IMR-90 (cell line): ENCODE measurements at places on chromosomes 6 and 20. TPM values are rescaled to one million over a fixed set of nuclear protein-coding genes. Genes with fewer than 3 reads are reported as not detected.
A peak's percentile ranks its signal among the peaks of the same experiment; 100 is the strongest.

ANKRD6 gene
- 0.12 and 0.44 TPM in 2 replicates for polyA plus RNA-seq

CST5 gene
- not detected in 2 replicates for polyA plus RNA-seq

GRCh38 chr20:34522969-34523871 is 7.0 kb downstream of the DYNLRB1 start:
- peak overlapping the region; percentile 86 for H3K27ac ChIP-seq
- no peak overlapping the region for H3K4me3 ChIP-seq
- no peaks in the 10 kb centered on the region for H3K27me3 ChIP-seq
- H3K36me3 ChIP-seq, result peaks cover 18% of the 10 kb centered on the region
- DNase-seq, result peak; percentile 81

KCNS1 gene
- polyA plus RNA-seq, result 0.46 and 0.62 TPM in 2 replicates

GRCh38 chr6:140051521-140052512 is 677.4 kb upstream of the CITED2 start:
- H3K27ac ChIP-seq, result peak overlapping the region; percentile 87
- peaks cover 12% of the 10 kb centered on the region for H3K4me1 ChIP-seq
- H3K27me3 ChIP-seq, result no peaks in the 10 kb centered on the region
- DNase-seq, result peak; percentile 98
- no peak overlapping the region for H3K4me3 ChIP-seq

- H3K27ac ChIP-seq, result no peak overlapping the region
- H3K4me1 ChIP-seq, result peaks cover 15% of the 10 kb centered on the region
- no peaks in the 10 kb centered on the region for H3K27me3 ChIP-seq
- peaks cover 40% of the 10 kb centered on the region for H3K36me3 ChIP-seq
- no peak for DNase-seq
- H3K4me3 ChIP-seq, result no peak overlapping the region
These were observed 40.3 kb downstream of the MTHFD1L start for GRCh38 chr6:150905769-150906168.

GRCh38 chr20:32189123-32189410 is 18.5 kb downstream of the PLAGL2 start:
- no peak overlapping the region for H3K4me3 ChIP-seq
- H3K27me3 ChIP-seq, result no peaks in the 10 kb centered on the region
- H3K27ac ChIP-seq, result no peak overlapping the region
- no peak for DNase-seq

PPP1R3G gene
- polyA plus RNA-seq, result 0.09 and 0.10 TPM in 2 replicates

IL17A gene
- not detected in 2 replicates for polyA plus RNA-seq

GRCh38 chr20:63130658-63131577 is 85.0 kb downstream of the YTHDF1 start:
- peaks cover 29% of the 10 kb centered on the region for H3K27me3 ChIP-seq
- DNase-seq, result no peak
- H3K36me3 ChIP-seq, result no peaks in the 10 kb centered on the region
- H3K4me3 ChIP-seq, result no peak overlapping the region

- no peak overlapping the region for H3K4me3 ChIP-seq
- no peak for DNase-seq
- no peak overlapping the region for H3K27ac ChIP-seq
- no peaks in the 10 kb centered on the region for H3K27me3 ChIP-seq
- H3K4me1 ChIP-seq, result no peaks in the 10 kb centered on the region
These were observed 50.8 kb upstream of the SPTLC3 start for GRCh38 chr20:12957968-12958367.

TTK gene
- polyA plus RNA-seq, result 7.2 and 7.5 TPM in 2 replicates

NRN1 gene
- not detected in 2 replicates for polyA plus RNA-seq

GRCh38 chr6:34295721-34296120 is 46.9 kb upstream of the SMIM29 start:
- H3K4me1 ChIP-seq, result peaks cover 2% of the 10 kb centered on the region; the same call in 1 of the 2 replicates
- H3K36me3 ChIP-seq, result peaks cover 16% of the 10 kb centered on the region
- peak; percentile 69 for DNase-seq
- no peak overlapping the region for H3K4me3 ChIP-seq

DNA sequence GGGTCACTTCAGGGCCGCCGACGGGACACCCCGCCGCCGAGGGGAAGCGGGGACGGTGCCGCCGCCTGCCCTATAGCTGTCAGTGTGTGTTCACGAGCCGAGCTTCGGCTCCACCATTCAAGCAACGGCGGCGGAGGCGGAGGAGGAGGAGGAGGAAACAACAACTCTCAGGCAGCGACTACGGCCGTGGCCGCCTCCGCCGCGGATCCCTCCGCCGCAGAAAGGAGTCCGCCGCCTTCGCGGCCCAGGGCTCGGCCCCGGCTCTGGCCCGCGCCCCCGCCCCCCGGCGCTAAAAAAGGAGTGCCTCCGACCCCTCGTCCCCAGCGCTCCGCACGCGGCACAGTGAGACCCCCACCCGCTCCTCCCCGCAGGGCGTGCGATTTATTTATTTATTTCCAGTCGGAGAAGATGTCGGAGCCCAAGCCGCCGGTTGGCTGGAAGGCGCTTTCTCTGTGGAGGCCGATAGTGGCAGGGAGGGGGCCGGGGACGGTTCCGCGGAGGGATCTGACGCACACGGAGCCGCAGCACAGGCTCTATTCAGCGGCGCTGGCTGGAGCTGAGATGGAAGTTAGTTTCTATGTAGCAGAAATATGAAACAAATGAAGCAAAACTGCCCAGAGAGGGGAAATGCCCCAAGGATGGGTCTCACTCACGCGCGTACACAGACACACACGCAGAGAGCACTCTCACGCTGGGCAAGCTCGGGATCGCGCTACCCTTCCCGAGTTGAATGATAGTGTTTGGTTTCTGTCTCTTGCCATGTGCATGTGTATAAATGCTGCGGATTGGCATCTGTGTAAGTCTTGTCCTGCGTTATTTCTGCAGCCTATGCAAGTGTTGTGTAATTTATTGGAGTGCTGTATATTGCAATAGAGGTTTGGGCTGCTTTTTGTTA is at the start of gene PHIP:
PHIP (minus strand) TSS at position 180 of the 895 bp plus-strand sequence. CDS start 186 bp downstream, outside the sequence.
- no peaks in the 10 kb centered on the region for H3K4me1 ChIP-seq
- H3K27ac ChIP-seq, result peak within 1 kb of the TSS; percentile 95
- H3K27me3 ChIP-seq, result no peaks in the 10 kb centered on the region
- peak within 1 kb of the TSS; percentile 75 for H3K4me3 ChIP-seq

DNA sequence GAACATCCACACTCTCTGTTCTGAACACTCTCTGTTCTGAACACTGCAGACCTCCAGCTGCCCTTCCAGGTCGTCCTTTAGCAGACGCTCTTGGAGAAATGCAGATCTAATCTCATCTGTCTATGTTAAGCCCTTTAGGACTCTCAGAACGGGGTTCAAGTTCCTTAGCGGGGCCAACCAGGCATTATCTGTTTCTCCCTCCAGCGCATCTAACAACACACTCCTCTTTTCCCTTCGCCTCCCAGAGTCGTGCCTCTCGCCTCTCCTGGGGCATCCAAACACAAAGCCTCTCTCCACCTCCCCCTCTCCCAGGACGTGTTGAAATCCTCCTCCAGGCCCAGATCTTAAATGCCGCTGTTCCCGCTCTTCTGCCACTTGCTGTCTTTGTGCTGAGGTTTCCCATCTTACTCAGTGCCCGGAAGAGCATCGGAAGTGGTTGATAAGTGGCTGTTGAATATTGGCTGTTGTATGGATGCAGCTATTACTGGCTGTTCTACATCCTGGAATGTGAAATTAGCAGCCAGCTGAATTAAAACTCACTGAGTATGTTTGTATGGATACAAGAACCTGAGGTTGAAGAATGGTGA is 108.4 kb upstream of the GGTLC1 start:
- no peaks in the 10 kb centered on the region for H3K36me3 ChIP-seq
- no peak for DNase-seq
- no peaks in the 10 kb centered on the region for H3K4me1 ChIP-seq

DNA sequence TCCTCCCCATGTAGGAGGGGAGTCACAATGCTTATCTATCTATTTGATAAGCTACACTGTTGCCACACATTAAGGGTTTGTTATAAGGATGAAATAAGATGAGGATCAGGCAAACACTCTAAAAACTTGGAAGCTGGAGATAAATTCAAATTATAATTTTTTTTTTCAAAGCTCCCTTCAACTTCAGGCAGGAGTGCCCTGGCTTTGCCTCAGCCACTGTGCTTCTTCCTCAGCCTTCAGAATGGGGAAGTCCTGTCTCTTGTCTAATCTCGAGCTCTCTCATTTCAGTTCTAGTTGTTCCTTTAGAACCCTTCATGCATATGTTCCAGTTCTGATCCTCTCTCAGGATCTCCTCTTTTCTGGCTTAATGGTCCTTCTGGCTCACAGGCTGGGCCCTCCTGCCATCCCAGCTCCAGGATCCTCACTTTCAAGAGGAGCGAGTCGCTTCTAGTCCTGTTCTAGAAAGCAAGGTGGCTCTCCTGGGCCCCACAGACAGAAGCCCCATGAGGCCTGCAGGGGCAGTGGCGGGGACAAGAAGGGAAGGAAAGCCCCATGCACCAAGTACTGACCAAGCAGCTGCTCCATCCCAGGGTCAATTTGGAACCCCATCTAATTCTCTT is 164.3 kb downstream of the VEGFA start:
- H3K36me3 ChIP-seq, result no peaks in the 10 kb centered on the region
- no peak overlapping the region for H3K4me3 ChIP-seq
- peaks cover 21% of the 10 kb centered on the region for H3K27me3 ChIP-seq
- DNase-seq, result no peak
- H3K27ac ChIP-seq, result no peak overlapping the region; the same call in 1 of the 2 replicates

DNA sequence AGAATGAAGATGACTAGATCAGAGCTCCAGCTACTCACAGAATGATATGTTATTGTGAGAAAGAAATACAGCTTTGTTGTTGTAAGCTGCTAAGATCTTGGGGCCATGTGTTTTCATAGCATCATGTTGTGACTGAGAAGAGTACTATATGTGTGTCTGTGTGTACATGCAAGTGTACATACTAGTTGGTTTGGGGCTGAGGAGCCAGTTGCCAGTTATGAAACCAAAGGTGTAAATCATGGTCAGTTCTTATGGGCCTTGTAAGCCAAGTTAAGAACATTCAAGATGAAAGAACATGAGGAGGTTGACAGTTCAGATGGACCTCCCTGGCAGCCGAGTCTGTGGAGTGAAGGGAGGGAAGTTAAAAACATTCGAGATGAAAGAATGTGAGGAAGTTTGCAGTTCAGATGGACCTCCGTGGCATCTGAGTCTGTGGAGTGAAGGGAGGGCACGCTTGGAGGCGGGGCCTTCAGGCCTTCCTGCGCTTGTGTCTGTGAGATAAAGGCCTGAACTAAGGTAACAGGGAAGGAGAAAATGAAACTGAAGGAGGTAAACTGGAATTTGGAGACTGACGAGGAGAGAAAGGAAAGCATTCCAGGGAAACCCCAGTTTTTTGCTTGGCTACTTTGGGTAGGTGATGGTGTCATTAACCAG is 13.9 kb downstream of the AFDN start:
- H3K27ac ChIP-seq, result no peak overlapping the region
- 0 out of 2 replicates have a peak, but pooled peaks cover 2% of the 10 kb centered on the region for H3K4me1 ChIP-seq
- H3K27me3 ChIP-seq, result no peaks in the 10 kb centered on the region
- no peak for DNase-seq
- H3K36me3 ChIP-seq, result no peaks in the 10 kb centered on the region

DNA sequence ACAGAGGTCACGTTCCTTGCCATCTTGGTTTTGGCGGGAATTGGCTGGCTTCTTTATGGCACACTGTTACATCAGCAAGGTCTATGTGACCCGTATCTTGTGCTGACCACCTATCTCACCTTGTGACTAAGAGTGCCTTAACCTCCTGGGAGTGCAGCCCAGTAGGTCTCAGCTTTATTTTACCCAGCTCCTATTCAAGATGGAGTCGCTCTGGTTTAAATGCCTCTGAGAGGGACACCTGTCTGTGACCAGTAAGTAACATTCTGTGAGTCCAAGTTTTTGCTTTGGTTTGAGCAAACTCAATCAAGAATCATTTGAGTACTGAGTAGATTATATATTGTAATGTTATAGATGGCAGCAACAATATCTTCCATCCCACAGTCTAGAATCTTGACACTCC is 85.0 kb downstream of the BMP2 start:
- H3K4me3 ChIP-seq, result no peak overlapping the region
- no peaks in the 10 kb centered on the region for H3K36me3 ChIP-seq
- no peak overlapping the region for H3K27ac ChIP-seq
- DNase-seq, result no peak

TSPO2 gene
- polyA plus RNA-seq, result not detected in 2 replicates

- H3K4me1 ChIP-seq, result no peaks in the 10 kb centered on the region; the same call in 1 of the 2 replicates
- no peak overlapping the region for H3K27ac ChIP-seq
- H3K27me3 ChIP-seq, result peaks cover 4% of the 10 kb centered on the region
- no peaks in the 10 kb centered on the region for H3K36me3 ChIP-seq
- peak; percentile 62 for DNase-seq
These were observed 29.2 kb upstream of the DSP start for GRCh38 chr6:7512320-7512719.

- no peak overlapping the region for H3K27ac ChIP-seq
- H3K4me1 ChIP-seq, result no peaks in the 10 kb centered on the region
- H3K27me3 ChIP-seq, result peaks cover 14% of the 10 kb centered on the region; the same call in 1 of the 2 replicates
These were observed 58.3 kb upstream of the BHLHE23 start for GRCh38 chr20:63064745-63065711.

- no peaks in the 10 kb centered on the region for H3K36me3 ChIP-seq
- H3K4me1 ChIP-seq, result no peaks in the 10 kb centered on the region
- H3K4me3 ChIP-seq, result no peak overlapping the region
- no peak overlapping the region for H3K27ac ChIP-seq
These were observed 234.3 kb downstream of the CDC5L start for GRCh38 chr6:44621846-44622245.

GRCh38 chr20:54665812-54666211 is 190.4 kb downstream of the DOK5 start:
- no peaks in the 10 kb centered on the region for H3K27me3 ChIP-seq
- no peaks in the 10 kb centered on the region for H3K4me1 ChIP-seq
- H3K27ac ChIP-seq, result no peak overlapping the region
- no peak overlapping the region for H3K4me3 ChIP-seq
- no peak for DNase-seq

SLC32A1 gene
- not detected in 2 replicates for polyA plus RNA-seq

DNA sequence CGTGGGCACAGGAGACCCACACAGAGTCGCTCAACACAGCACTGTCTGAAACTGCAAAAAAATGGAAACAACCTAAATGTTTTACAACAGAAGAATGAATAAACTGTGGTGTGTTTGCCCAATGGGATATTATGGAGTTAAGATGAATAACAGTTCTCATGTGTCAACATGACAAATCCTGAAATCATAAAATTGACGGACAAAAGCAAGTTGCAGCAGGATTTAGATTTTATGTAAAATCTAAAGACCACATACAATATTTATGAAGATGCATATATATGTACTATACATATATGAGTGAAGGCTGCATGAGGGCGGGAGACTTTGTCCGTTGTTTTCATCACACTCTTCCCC is 79.7 kb downstream of the GRM4 start:
- no peaks in the 10 kb centered on the region for H3K4me1 ChIP-seq
- DNase-seq, result no peak
- H3K36me3 ChIP-seq, result no peaks in the 10 kb centered on the region
- H3K27me3 ChIP-seq, result peaks cover 55% of the 10 kb centered on the region

DNA sequence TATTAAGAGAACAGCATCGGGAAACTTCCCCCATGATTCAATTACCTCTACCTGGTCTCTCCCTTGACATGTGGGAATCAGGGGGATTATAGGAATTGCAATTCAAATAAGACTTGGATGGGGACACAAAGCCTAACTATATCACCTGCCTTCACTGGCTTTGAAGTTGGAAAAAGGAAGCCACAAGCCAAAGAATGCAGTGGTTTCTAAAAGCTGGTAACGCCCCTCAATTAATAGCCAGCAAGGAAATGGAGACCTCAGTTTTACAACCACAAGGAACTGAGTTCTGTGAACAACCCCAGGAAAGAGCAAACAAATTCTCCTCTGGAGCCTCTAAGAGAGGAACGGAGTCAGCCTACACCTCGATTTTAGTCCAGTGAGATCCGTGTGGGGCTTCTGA is 244.1 kb downstream of the TFAP2A start:
- DNase-seq, result no peak
- no peaks in the 10 kb centered on the region for H3K4me1 ChIP-seq
